ENCODE measurements at places on chromosomes 16 and 17.

GRCh38 chr17:82447876-82448275, 2.7 kb downstream of the CYBC1 start:
- no peak for DNase-seq

DNA sequence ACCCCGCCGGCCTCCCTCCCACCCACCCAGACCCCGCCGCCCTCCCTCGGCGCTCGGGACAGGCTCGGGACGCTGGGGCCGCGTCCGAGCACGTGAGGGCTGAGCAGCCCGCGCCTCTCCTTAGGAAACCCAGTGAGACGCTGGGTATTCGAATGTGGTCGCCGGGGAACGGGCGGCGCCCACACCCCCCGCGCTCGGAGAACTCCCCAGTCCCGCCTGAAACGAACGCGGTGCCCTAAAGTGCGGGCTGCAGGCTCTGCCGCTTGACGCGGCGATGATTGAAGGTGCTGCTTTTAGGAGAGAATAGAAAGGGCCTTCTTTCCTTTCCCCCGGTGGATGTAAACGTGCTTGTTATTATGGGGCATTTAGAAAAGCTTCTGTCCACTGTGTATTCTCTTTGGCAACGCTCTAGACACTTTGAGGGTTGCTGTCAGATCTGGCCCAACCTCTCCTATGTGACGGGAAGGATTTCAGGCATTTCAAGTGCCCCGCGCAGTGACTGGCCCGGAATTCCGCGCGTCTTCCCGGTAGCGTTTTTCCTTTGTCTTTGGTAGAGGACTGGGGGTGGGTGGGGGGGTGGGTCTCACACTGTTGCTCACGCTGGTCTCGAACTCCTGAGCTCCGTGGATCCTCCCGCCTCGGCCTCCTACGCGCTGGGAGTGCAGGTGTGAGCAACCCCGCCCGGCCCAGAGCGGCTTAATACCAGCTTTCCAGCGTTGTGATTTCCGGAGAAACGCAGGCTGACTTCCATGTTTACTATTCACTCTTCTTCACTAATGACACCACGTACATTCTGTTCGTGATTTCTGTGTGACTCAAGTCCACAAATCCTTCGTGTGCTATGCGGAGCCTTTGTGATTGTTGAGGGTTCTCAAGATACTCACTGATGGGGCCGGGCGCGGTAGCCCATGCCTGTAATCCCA, 21.8 kb upstream of the FOXK2 start:
- peak; percentile 35 for DNase-seq

- no peak for DNase-seq
These were observed 3.4 kb downstream of the LYRM9 start for GRCh38 chr17:27889711-27890251.

GRCh38 chr17:76572201-76572910, 13.3 kb downstream of the ST6GALNAC2 start:
- DNase-seq = no peak

GRCh38 chr17:2438823-2439222, 38.0 kb upstream of the MNT start:
- DNase-seq = no peak

- no peak for DNase-seq
These were observed 122.8 kb downstream of the ZFHX3 start for GRCh38 chr16:72924927-72925630.

DNA sequence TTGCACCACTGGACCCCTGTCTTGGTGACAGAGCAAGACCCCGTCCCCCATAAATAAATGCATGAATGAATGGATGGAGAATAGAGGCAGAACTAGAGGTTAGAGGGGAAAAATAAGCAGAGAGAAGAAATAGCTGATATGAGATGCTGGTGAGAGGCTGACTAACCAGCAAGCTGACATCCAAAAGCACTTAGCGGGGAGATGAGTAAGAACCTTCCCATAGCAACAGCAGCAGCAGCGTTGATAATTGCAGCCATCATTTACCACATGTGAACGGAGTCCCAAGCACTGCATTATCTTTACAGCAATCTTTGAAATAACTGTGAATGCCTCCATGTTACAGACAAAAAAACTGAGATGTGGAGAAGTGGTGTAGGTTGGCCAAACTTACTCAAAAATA, 777.3 kb upstream of the EEF2KMT start:
- no peak for DNase-seq

DNA sequence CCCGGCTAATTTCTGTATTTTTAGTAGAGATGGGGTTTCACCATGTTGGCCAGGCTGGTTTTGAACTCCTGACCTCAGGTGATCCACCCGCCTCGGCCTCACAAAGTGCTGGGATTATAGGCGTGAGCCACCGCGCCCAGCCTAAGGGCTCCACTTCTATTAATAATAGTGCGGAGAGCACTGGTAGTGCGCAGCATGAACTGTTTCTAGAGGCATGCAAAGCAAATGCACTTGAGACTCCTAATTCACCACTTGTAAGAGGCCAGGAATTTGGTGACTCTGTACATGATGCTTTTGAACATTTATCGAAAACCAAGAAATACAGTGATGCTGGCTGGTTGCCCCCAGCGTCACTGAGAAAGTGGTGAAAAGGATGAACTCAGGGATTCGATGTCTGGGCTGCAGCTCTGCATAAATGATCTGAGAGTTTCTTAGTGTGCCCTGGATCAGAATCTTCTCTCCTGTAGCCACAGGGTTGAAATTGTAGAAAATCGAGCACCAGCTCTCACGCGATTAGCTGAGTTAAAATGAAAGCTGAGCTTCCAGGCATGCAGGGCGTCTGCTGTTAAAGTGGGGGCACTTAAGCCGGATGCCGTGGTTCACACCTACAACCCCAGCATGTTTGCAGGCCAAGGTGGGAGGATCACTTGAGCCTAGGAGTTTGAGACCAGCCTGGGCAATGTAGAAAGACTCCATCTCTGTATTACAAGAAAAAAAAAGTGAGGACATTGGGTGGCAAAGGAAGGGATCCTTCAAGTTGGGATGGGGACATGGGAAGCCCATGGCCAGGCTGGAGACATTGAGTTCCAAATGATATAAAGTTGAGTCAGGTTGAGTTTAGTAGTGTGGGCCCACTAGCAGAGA, 4.8 kb downstream of the RNF213 start:
- no peak for DNase-seq

GRCh38 chr17:32912218-32912897, 15.6 kb upstream of the TMEM98 start:
- peak; percentile 80 for DNase-seq

Measured in kidney tubule cell (primary cell).